Activated CD8-positive, alpha-beta T cell treated with anti-CD3 and anti-CD28 coated beads for 36 hours (primary cell): ENCODE measurements at places on chromosomes 12 and 14. TPM values are rescaled to one million over a fixed set of nuclear protein-coding genes. Genes with fewer than 3 reads are reported as not detected.

GNPNAT1 gene
- total RNA-seq, result 30.2 TPM

TCL1B gene
- total RNA-seq, result not detected

EID3 gene
- 4.8 TPM for total RNA-seq

AKAP3 gene
- 3.5 TPM for total RNA-seq

KCNK13 gene
- not detected for total RNA-seq

GRIN2B gene
- not detected for total RNA-seq

SLC22A17 gene
- 2.3 TPM for total RNA-seq

DNAI7 gene
- not detected for total RNA-seq

RAD51B gene
- 38.2 TPM for total RNA-seq

HOXC11 gene
- not detected for total RNA-seq

OTX2 gene
- total RNA-seq, result not detected

AJUBA gene
- total RNA-seq, result 2.6 TPM

DNA sequence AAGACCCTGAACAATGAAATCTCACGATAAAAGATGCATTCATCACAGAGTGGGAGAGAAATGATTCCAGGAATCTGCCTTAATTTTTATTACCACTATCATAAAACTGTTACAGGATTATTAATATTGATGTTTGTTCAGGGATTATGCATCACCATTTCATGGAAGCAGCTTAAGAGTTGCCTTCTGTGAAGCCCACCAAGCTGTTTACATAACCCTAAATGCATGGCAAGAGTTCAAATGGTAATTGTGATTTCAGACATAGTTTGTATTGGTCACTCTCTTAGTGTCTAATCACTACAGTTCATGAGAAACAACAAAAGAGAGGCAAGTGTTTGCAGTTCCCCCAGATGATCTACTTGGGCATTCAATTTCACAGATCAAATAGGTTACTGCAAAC lies 527.7 kb downstream of the RPS29 start:
- DNase-seq, result no peak

- no peak for DNase-seq
Measured at GRCh38 chr12:75959506-75959905, 72.1 kb downstream of the PHLDA1 start.

DNA sequence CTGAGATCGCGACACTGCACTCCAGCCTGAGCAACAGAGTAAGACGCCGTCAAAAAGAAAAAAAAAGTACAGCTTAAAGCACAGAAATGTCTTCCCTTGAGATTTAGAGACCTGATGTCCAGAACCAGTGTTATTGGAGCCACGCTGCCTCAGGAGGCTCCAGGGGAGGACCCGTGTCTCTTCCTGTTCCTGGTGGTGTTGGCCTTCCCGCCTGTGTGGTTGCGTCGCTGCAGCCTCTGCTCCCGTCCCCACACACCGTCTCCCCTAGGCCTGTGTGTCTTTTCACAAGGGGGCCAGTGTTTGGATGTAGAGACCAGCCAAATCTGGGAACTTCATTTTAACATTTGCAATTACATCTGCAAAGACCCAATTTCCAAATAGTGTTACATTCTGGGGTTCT lies 8.6 kb upstream of the FBRSL1 start:
- DNase-seq, result no peak

GRCh38 chr12:49824895-49825294 lies 3.3 kb downstream of the NCKAP5L start:
- no peak for DNase-seq

GRCh38 chr12:120249875-120250795 lies 15.4 kb downstream of the PXN start:
- peak; percentile 75 for DNase-seq

DNA sequence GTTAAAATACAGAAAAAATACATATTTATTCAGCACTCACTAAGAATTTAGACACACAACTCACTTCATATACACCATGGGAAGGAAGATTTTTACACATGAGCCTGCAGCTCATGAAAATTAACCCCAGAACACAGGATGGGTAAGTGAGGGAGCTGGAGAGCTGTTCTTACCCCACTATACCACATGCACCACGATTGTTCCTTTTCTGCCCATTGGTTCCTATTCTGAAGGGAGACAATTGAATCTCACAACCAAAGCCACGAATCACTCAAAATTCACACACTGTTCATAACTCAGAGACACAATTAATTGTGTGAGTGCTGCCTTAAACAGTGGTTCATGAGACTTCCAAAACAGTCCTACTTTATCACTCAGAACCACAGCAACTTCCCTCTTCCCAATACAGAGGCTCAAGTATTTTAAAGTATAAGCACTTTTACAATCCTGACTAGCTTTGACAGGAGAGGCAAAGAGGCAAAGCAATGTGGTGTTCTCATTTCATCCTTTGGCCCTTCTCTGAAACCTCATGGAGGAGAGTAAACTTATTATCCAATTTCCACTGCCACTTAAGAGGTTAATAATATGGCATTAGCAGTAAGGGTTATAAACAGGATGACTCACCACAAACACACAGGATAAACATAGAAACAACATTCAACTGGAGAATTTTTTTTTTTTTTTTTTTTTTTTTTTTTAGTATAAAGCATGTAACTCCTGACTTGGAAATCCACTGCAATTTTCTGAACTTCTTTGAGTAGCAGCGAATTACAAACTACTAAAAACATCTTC lies 59.5 kb downstream of the ITPR2 start:
- DNase-seq, result no peak

- no peak for DNase-seq
Measured at GRCh38 chr14:65237023-65237814, 134.9 kb upstream of the MAX start.

- no peak for DNase-seq
Measured at GRCh38 chr14:71713451-71713850, 218.8 kb upstream of the RGS6 start.

DNA sequence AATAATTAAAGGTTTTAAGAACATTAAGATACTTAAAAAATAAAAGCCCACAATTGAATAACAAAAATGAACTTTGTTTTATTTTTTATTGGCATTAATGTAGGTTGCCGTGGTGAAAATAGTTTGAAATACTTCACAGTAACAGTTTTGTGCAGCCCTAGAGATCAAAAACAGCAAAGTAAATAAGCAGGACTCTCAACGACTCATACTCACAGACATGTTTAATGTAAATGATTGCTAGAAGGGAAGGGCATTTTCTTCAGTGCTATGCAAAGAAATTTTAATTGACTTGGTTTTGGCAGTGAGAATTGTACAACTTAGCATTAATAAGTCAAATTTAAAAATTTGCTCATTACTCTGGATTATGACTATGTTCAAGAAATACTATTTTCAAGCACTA lies 16.0 kb downstream of the TRMT5 start:
- DNase-seq, result no peak

DNA sequence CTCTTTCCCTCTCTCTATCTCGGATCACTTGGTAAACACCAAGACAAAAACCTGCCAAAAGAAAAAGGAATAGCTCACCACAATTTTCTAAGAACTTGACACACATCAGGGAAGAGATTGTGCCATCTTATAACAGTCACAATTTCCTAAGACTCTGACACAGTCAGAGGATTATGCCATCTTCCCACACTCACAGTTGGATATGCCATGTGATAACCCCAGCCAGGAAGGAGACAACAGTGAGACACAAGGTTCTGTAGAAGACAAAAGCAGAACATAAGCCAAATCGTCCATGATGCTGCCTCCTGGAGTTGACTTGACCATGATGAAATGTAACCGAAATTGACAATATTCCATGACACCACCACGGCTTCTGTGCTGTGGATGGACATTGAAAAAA lies 2.8 kb upstream of the CLEC9A start:
- no peak for DNase-seq

- DNase-seq, result no peak
Measured at GRCh38 chr12:82950356-82950755, 263.6 kb downstream of the TMTC2 start.

DNA sequence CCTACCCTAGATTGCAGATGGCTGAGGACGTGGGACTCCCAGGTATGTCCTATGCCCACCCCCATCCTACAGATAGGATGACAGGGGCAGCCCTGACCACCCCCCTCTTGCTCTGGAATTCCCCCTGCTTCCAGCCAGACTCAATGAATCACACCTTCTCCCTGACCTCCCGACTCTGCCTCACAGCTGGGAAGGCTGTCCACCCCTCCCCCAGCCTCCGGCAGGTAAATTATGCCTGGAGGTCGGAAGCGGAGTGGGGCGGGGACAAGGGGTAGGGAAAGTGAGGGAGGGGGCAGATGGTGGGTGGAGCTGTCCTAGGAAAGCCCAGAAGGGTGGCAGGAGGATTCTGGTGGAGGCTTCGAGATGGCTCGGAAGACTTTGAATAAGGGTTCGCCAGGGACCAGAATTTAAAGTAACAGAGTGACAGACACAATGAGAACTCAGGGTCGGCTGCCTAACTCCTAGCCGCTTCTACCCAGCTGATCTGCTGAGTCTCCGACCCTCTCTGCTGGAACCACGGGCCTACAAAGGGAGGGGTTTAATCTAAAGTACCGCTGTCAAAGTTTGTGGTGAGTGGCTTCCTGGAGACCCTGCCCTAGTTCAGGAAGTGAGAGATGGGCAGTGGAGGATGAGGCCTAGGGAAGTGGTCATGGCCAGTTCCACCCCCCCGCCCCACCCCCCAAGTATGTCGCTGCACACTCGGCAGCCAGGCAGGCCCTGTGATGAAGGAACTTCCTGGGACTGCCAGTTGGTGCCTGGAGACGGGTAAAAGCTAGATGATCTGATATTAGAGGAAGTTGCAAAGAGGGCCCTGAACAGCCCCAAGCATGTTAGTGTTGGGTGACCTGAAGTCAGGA lies 4.2 kb downstream of the PLEKHG3 start:
- no peak for DNase-seq

DNA sequence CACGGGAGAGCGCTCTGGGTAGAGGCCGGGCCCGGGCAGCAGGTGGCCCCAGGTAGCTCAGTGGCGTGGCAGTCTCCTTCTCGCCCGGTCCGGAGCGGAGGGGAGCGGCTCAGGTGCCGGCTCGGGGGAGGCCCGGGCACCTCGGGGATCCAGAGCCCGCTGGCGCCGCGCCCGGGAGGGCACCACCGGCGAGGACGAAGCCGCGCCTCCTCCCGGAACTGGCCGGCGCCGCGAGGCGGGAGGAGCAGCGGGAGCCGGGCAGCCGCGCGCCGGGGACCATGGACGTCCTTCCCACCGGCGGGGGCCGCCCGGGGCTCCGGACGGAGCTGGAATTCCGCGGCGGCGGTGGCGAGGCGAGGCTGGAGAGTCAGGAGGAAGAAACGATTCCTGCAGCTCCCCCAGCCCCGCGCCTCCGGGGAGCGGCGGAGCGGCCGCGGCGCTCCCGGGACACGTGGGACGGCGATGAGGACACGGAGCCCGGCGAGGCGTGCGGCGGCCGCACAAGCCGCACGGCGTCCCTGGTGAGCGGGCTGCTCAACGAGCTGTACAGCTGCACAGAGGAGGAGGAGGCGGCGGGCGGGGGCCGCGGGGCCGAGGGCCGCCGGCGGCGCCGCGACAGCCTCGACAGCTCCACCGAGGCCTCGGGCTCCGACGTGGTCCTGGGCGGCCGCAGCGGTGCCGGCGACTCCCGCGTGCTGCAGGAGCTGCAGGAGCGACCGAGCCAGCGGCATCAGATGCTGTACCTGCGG lies 21.5 kb upstream of the GNS start:
- peak; percentile 16 for DNase-seq

GRCh38 chr14:104749111-104749649 lies 3.8 kb upstream of the SIVA1 start:
- no peak for DNase-seq

- no peak for DNase-seq
Measured at GRCh38 chr14:101350691-101351090, 210.6 kb upstream of the DIO3 start.

DNA sequence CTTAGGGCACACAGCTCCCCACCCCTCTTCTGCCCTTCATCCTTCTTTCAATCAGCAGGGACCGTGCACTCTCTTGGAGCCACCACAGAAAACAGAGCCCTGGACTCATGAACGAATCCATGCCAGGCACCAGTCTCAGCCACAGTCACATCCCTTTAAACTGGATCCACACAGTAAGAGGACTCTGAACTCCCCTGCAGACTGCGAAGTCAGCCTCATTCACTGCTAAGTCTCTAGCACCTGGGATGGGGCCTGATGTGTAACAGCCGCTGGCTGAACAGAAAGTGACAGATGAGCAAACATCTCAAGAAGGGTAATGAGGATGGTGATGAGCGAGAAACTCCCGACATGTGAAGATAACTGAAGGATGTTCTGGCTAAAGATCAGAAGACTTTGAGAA lies 45.8 kb upstream of the IQSEC3 start:
- DNase-seq, result no peak

DNA sequence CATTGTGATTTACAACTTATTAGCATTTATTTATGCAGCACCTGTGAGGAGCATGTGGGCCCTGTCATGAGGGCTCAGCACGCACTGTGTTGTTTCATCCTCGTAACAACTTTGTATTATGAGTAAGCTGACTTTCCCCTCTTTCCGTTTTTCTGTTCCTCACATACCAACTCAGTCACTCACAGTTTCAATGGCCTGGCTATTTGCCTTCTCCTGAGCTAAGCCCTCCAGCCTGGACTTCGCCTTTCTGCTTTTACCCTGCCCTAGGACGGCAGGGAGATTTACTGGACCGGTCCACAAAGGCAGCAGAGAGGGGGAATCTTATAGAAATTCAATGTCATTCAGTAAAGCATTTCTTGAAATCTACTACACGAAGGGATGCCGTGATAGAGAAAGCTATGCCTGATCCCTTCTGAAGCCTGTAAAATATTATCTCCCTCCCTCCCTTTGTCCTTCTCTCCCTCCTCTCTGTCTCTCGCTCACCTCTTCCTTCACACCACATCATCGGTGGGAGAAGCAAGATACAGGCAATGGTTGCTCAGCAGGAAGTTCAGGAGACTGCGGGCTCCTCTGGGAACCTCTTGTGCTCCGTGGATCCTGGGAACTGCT lies 219.2 kb upstream of the TBX3 start:
- no peak for DNase-seq

GRCh38 chr12:106309671-106310505 lies 7.4 kb downstream of the TCP11L2 start:
- DNase-seq, result no peak

DNA sequence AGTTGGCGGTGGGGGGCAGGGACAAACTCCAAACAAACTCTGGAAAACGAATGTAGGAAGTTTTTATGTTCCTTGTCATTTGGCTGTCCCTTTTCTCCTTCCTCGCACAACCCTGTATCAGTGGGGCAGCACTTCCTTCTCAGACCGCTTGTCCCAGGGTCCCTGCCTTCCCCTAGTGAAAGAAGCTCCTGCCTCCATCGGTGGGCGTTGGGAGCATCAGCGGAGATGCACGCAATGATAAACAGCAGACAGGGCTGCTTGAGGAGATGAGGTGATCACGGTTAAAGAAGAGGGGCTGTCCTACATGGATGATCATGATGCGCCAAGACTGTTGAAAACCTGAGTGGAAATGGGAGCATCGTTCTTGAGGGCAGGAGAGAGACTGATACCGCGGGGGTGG lies 620 bp downstream of the C1S start:
- no peak for DNase-seq

- no peak for DNase-seq
Measured at GRCh38 chr14:101063121-101063520, 159.6 kb upstream of the RTL1 start.

- no peak for DNase-seq
Measured at GRCh38 chr12:3795492-3796133, 42.7 kb upstream of the CRACR2A start.
